Posterior cingulate gyrus (tissue), 11 donors: ENCODE measurements at places on chromosomes 2 and 18.

DNA sequence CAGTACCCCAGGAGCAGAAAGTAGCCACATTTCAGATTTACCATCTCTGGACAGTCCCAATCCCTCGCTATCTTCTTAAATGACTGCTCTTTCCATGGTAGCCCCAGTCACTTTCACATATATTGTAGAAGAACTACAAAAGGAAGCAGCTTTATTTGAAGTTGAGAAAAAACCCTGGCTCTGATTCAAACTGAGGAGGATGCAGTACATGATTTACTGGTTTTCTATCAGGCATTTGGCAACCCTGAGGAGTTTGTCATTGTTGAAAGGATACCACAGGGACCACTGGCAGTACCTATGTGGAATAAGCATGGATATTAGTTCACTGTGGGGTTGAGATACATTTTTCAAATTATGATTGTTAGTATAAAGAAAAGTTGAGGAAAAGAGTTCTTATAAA, 640.9 kb upstream of the SETBP1 start:
- no peak for DNase-seq

GRCh38 chr18:59540780-59541179, 156.4 kb downstream of the CCBE1 start:
- DNase-seq, result no peak

- peak; percentile 20 for DNase-seq
Measured at GRCh38 chr18:28541276-28541930, 364.5 kb upstream of the CDH2 start.

DNA sequence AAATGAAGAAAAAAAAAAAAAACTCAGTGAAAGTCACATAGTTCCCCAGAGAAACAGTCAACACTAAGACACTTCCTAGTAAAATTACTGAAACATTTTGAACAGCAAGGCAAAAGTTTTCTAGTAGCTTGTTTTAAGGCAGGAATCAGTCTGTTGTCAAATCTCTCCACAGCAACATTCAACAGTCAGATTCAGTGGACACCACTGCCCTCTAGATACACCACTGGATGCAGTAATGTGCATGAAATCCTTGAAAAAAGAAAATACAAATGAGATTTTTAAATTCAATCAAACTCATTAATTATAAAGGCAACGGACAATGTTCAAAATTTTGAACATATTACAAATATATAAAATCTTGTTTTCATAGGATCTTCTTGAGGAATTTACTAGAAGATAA, 46.4 kb downstream of the GRB14 start:
- DNase-seq, result no peak

GRCh38 chr2:27735263-27735904, 36.1 kb upstream of the MRPL33 start:
- peak; percentile 92 for DNase-seq
